Muscle of back (tissue), 13 donors: ENCODE measurements at places on chromosomes 7 and 10. TPM values are rescaled to one million over a fixed set of nuclear protein-coding genes. Genes with fewer than 3 reads are reported as not detected.
A peak's percentile ranks its signal among the peaks of the same experiment; 100 is the strongest.

DNA sequence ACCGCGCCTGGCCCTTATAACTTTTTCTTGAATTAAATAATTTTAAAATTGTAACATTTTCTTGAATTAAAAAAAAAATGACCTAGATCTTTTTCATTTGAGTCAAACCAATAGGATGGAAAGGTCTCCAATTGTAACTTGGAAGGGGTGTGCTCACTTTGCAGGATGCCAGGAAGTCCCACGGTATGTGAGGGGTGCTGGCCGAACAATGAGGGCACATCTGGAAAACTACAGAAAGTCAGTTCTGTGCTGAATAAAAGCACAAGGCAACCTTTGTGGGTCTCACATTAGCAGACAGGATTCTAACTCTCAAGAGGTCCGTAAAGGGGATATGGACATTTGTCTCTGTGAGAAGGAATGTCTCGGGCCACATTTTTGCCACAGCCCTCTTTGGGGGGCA is 52.8 kb upstream of the PDLIM1 start:
- DNase-seq, result no peak

DNA sequence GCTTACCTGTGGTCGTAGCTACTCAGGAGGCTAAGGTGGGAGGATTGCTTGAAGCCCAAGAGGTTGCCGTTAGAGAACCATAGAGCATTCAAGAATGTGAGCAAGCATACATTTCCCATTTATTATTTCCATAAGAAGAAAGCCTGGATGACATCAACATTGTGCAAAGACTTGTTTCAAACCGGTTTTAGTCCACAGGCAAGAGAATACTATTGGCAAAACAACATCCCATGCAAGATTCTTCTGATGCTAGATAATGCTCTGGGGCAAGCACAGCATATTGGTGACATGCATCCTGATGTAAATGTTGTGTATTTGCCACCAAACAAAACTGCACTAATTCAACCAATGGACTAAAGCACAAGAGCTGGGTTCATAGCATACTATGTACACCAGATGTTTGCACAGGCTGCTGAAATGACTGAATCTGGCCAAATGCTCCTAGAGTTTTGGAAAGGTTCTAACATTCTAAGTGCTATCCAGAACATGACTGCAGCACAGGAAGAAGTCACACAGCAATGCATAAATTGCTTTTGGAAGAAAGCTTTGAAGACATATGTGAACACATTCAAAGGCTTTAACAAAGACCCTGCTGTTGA is 42.6 kb downstream of the OTUD1 start:
- DNase-seq, result no peak

GRCh38 chr7:30789334-30789711 is 18.1 kb downstream of the MINDY4 start:
- no peak for DNase-seq

ABHD11 gene
- polyA plus RNA-seq, result 10.0 TPM

UNC5B gene
- 10.1 TPM for polyA plus RNA-seq

DNA sequence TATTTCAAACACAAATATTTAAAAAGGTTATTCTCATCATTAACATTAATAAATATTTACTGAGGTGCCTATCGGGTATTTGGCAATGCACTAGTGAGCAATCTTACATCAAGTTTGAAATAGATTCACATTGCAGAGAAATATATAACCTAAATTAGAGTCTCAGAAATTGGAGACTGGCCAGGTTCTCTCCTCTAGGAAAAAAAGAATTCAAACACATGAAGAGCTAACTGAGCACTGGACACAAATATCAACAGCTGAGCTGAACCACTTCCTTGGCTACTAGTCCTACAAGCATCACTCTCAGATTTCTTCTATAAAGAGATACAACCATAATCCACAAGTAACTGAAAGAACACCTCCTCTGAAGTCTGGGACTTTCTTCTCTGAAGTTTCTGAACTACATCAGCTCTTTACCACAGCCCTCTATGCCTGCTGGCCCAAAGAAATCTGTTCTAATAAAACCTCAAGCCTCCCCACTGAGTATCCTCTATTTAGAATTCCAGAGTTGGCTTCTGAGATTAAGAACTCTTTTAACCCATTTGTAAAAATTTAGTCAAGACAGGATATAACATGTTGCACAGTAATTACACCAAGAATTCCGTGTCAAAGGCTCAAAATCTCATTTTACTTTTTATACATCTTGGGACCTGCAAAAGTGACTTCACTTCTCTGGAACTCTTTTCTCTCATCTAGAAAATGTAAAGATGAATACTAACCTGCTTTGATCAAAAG is 45.2 kb downstream of the MTERF1 start:
- no peak for DNase-seq

GRCh38 chr10:109474261-109474660 is 449.1 kb downstream of the XPNPEP1 start:
- DNase-seq, result no peak

GRCh38 chr7:94288096-94288495 is 106.6 kb upstream of the COL1A2 start:
- no peak for DNase-seq

GRCh38 chr10:74093530-74094164 is 57.0 kb downstream of the AP3M1 start:
- DNase-seq, result no peak

DNA sequence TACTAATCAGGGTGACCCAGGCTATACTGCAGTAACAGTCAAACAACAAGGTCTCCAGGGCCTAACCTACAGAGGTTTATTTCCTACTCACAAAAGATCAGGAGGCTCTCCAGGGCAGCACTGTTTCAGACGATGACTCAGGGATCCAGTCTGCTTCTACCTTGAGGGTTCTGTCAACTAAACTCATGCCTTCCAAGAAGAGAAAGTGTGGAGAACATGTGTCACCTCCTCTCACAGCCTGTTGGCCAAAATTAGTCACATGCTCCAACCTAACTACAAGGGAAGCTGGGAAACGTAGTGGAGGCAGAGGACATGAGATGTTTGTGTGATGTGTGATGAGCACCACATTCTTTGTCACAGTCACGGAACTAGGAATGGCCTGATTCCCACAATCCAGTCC is 14.7 kb upstream of the INA start:
- no peak for DNase-seq

PRSS1 gene
- polyA plus RNA-seq, result not detected

- DNase-seq, result no peak
Measured at GRCh38 chr7:105666324-105666723, 85.0 kb upstream of the EFCAB10 start.

GRCh38 chr10:92816091-92816531 is 32.2 kb upstream of the EXOC6 start:
- peak; percentile 34 for DNase-seq

CTAGE15 gene
- 0.53 TPM for polyA plus RNA-seq

COMTD1 gene
- polyA plus RNA-seq, result 4.3 TPM

LHPP gene
- 7.7 TPM for polyA plus RNA-seq

GRCh38 chr7:131726686-131727085 is 170.3 kb upstream of the PODXL start:
- no peak for DNase-seq

- DNase-seq, result no peak
Measured at GRCh38 chr10:51905032-51905431, 205.6 kb upstream of the CSTF2T start.
